ENCODE measurements at places on chromosomes 11 and 22. TPM values are rescaled to one million over a fixed set of nuclear protein-coding genes. Genes with fewer than 3 reads are reported as not detected.

- H3K27me3 ChIP-seq = no peaks in the 10 kb centered on the region
- H3K4me3 ChIP-seq = no peak overlapping the region
- no peak for DNase-seq
- H3K27ac ChIP-seq = no peak overlapping the region
Measured at GRCh38 chr22:29803190-29803589, 34.9 kb downstream of the ASCC2 start.

DNA sequence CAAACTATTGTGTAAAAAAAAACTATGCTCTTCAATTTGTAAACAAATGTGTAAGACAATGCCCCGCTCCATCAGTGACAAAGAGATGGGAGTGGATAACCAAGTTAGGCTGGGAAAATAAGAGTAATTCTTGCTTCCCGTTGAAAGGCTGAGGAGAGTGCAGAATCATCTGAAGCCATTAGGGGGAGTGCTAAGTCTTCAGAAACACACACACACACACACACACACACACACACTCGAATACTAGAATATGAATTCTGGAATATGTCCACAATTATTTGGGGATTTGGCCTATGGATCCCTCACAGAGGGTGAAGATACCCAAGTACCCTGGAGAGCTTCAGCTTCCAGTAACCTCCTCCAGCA, 27.8 kb upstream of the ROBO3 start:
- no peaks in the 10 kb centered on the region for H3K36me3 ChIP-seq
- DNase-seq = peak; percentile 44

GRCh38 chr11:22179626-22180025, 13.3 kb upstream of the ANO5 start:
- no peak overlapping the region for H3K27ac ChIP-seq
- no peak overlapping the region for H3K4me3 ChIP-seq
- DNase-seq = no peak
- no peaks in the 10 kb centered on the region for H3K27me3 ChIP-seq
- no peaks in the 10 kb centered on the region for H3K4me1 ChIP-seq
- no peaks in the 10 kb centered on the region for H3K36me3 ChIP-seq

Gene MMP3
- not detected for total RNA-seq

Gene TEX12
- total RNA-seq = 0.67 TPM

Gene INSC
- not detected for total RNA-seq

All from CD4-positive, CD25-positive, alpha-beta regulatory T cell (primary cell).